ENCODE measurements at places on chromosomes 1 and 21.

GRCh38 chr1:27469334-27469733 lies 20.6 kb downstream of the WASF2 start:
- DNase-seq = no peak

GRCh38 chr1:169235568-169235967 lies 129.1 kb downstream of the ATP1B1 start:
- no peak for DNase-seq

- peak; percentile 84 for DNase-seq
Observed at GRCh38 chr1:23168445-23169194, at the start of gene LUZP1. LUZP1 (minus strand) TSS chr1:23168856.

DNA sequence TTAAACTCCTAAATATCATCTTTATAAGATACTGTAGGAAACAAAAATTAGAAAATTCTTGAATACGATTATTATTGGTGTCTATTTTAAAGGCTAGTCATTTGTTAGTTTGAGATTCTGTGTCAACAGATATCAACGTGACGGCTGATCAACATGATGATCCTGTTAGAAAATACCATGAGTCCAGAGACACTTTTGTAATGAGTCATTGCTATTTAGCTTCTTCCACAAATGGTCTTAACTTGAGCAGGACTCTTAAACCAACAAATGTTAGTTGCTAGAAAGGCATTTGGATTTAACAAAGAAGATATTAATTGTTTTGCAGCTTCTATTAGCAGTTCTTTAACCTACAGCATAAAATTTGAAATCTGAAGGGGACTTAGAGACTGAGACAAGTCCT lies 131.2 kb downstream of the TGFB2 start:
- DNase-seq = no peak

DNA sequence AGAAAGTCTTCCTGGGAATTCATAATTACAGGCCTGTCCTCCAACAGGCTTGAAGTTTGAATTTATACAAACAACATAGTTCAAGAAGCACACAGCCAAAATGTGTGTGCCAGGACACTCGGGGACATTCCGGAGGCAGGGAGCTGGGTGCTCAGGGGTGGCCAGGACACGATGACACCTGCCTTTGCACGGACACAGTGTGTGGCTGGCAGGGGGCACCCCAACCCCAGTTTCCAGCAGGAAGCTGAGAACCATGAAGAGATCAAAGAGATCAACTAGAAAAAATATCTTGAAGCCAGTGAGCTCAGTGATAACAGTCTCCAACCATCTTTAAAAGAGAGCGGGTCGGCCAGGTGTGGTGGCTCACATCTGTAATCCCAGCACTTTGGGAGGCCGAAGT lies 32.5 kb upstream of the TRAPPC10 start:
- DNase-seq = no peak

DNA sequence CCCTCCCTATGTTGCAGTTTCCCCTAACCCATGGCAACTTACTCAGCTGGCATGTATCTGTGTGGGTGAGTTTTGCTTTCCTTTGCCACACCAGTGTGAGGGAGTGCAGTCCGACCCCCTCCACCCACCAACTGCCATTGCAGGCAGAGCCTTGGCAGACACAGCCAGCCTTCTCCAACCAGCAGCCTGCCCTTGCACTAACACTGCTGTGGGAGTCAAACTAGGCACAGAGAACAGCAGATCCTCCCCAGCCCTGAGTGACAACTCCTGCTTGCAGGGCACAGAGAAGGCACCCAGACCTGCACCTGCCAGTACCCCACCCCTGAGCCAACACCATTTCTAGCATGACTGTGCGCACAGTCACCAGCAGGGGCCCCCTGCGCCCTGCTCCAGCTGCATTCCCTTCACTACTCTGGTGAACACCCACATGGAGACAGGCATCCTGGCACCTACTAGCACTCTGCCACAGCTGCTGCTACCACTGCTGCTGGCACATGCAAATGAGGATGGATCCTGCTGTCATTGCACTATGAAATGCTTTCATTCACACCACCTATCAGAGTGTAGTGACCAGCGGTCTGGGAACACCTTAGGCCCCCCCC lies 98.4 kb downstream of the MAGI3 start:
- DNase-seq = no peak

DNA sequence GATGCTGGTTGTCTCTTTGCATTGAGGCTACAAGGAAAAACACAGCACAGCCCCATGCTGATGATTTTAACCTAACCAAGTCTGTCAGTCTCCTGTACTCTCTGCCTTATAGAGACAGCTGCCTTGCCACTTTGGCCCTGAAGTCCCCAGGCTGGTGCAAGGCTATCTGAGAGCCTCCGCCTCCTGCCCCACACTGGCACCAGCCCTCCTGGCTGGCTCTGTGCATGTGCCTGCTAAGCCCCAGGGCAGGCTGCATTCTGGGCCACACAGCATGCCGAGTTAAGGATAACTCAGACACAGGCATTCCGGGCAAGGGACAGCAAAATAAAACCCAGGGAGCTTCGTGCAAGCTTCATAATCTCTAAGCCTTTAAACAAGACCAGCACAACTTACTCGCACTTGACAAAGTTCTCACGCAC lies 910 bp downstream of the RUNX1 start:
- DNase-seq = peak; percentile 19

- no peak for DNase-seq
Observed at GRCh38 chr1:22521692-22522091, 41.6 kb upstream of the EPHA8 start.

GRCh38 chr21:31293986-31294385 lies 50.1 kb downstream of the TIAM1 start:
- DNase-seq = no peak

GRCh38 chr1:201790261-201790660 lies 38.7 kb upstream of the IPO9 start:
- no peak for DNase-seq

GRCh38 chr1:11431941-11432507 lies 46.9 kb upstream of the DISP3 start:
- no peak for DNase-seq

DNA sequence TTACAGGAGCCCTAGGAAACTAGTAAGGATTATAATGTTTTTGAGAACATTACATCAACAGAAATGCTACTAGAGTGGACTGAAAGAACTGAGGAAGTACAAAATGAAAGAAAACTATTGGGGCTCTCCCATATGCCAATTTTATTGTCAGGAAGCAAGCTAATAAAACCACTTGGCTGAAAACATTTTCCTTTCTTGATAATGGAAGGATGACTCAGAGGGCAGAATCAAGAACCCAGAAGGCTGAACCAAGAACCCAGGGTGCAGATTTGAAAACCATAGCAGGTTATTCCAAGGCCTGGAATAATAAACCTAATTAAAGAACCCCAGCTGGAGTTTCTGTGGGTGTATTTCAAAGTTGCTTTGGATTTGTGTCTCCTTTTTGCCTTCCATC lies 70.7 kb downstream of the RPE65 start:
- no peak for DNase-seq

GRCh38 chr1:152543820-152544219 lies 22.8 kb downstream of the LCE3E start:
- no peak for DNase-seq

GRCh38 chr1:96536581-96536980 lies 185.0 kb upstream of the PTBP2 start:
- DNase-seq = no peak

All from activated T-helper 1 cell treated with anti-CD3 and anti-CD28 coated beads, Interleukin-2, amount 50 U/mL, for 16 hours (primary cell).